CD4-positive, alpha-beta T cell treated with Interleukin-1 beta for 1 hour (primary cell): ENCODE measurements at places on chromosomes 7 and 10.

- no peak for DNase-seq
Measured at GRCh38 chr7:17090751-17091150, 207.7 kb upstream of the AHR start.

- DNase-seq: no peak
Measured at GRCh38 chr7:929311-929711, 25.2 kb downstream of the ADAP1 start.

DNA sequence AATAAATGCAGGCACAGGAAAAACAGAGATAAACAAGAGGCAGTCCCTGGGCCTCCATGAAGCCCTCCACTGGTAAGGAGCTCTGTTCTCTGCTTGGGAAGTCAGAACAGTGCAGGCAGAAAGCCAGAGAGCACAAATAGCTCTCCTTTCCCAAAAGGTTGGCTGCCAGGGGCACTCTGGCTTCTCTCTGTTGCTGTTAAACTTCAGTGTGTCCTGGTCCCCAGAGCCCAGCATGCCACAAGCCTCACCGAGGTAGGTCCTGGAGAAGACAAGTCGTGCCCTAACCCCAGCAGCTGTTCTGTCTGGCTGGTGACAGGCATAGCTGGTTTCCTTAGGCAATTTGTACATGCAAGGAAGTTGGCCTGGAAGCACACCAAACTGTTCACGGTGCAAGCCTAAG, 17.3 kb downstream of the SLC16A12 start:
- DNase-seq: no peak

DNA sequence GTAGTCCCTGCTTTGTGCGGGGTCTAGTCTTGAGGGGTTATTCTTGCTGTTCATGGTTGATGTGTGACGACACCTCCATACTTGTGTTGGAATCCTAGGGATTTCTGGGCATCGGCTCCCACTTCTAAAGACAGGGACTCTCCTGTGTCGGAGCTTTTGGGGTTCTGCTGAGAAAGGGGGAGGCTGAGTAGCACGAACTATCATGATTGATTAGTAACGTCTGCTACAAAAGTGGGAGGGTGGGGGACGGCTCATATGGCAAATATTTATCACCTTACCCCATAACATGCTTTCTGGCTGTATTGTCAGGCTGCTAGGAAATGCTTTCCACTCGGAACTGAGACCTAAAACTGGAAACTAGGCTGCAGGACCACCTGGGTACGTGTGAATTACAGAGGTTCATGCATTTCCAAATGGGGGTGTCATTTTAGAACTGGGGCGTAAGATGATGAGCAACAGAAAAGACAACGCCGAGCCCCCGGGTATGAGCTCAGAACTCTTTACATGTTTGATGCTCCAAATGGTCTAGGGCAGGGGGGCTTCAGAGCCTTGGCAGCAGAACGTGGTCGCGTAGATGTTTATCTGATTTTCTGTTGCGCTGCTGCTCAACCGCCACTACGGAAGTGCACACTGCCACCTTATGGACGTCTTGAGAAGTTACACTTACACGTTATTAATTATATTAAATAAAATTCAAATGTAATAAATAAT, 15.1 kb upstream of the NME8 start:
- DNase-seq: peak; percentile 52

GRCh38 chr7:134356421-134356936, 39.7 kb upstream of the SLC35B4 start:
- DNase-seq: no peak

DNA sequence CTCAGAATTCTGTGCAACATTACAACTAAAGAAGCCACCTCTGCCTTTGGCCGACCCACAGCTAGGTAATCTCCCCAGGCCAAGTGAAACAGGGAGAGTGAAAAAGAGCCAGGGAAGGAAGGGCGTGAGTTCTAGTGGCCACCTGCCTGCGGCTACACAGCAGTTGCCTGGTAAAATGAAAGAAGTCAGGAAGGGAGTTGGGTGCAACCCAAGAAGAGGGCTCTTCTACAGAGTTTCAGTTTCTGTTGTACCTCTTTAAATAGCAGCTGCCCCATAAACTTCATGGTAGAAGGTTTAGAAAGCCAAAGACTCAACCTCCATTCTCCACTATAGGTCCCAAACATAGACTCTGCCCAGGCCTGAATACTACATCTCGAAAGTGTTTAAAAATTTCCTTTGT, 76.2 kb upstream of the TMEM168 start:
- no peak for DNase-seq

- no peak for DNase-seq
Measured at GRCh38 chr10:124292911-124293615, 125.7 kb downstream of the OAT start.

DNA sequence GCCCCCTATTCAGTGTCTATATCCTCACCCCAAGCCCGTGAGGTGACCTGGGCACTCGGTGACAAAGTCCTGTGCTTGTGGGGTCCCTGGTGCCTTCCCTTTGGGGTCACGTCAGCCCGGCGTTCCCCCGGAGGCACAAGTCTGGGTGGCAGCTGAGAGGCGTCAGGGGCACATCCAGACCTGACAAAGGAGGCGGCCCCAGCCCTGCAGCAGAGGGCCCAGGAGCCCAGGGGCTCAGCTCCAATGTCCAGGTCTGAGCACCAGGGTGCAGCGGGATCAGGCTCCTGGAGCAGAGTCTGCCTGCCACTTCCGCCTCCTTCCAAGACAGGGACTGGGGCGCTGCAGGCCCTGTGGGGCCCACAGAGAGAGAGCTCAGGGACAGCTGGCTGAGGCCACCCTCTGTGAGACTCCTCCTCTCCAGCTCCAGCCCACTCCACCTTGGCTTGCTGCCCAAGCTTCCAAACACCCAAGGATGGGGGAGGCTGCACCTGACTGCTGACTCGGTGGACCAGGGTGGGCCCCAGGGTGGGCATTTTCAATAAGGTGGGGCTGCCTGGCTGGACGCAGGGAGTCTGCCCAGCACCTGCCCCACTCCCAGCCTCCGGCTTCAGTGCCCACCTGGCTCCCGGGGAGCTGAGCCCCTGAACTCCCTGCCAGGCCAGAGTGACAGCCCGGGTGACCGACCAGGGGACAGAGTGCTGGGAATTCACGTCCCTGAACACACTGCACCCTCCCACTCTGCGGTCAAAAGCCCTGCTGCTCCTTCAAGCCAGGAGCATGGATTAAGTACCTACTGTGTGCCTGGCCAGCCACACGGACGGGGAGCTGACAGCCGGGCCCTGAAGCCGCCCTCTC, 1.0 kb upstream of the KNDC1 start:
- DNase-seq: no peak

GRCh38 chr10:93438613-93439253, 43.4 kb downstream of the MYOF start:
- no peak for DNase-seq

DNA sequence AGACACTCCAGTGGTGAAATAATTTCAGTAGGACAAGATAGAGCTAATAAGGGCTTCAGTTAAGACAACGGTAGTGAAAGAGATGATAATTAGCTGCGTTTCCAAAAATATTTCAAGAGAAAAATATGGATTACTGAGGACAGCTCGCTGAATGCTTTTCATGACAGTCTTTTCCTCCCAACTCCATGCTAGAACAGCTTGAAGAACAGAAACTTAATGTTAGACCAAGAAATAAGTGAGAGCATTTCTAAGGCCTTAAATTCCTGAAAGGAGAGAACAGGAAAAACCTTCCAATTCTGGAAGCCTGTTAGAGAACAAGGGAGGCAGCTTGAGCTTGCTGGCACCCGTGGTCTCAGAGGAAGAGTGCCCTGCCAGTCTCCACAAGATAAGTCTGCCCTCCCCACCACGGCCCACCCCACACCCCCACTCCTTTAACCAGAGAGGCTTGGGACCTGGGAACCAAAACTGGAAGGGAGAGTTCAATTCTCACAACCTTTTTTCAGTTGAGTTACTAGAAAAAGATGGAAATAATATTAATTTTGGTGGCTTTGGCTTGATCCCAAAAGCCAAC, 1148.0 kb upstream of the CELF2 start:
- DNase-seq: no peak

DNA sequence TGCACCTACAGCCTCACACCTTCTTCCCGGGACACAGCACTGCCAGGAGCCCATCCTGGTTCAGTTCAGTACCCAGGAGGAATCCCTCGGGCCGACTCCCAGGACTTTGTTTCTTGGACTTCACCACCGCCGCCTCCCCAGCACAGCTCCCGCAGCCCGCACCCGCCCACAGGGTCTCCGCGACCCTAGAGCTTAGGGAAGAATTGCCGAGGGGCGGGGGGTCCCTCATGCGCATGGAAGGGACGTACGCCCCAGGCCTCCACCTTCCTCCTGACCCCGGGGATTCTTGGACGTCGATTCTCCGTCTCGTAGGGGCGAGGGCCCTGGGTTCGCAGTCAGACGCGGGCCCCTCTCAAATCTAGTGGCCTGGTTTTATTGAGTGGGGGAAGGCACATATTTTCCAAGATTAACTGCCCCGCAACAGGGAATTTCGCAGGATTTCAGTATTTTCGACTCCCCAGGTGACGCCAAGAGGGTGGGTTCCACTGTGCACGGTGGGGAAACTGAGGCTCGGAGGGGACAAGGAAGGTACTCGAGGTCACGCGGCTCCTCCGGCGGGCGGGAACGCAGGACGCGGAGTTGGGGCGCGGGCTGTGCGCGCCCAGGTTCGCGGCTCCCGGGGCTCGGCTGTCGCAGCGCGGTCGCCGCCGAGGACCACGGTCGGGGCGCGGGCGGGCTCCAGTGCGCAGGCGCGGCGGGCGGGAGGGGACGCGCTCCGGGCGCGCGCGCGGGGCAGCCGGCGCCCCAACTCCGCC, at the start of gene ADCY1:
Gene ADCY1, plus strand, starts transcription at position 708 of the 755 bp plus-strand sequence. CDS start 176 bp downstream, outside the sequence.
- no peak for DNase-seq

- no peak for DNase-seq
Measured at GRCh38 chr10:74927701-74928100, 101.3 kb downstream of the KAT6B start.
